HT1080 (cell line): ENCODE measurements at places on chromosomes 1 and 21. TPM values are rescaled to one million over a fixed set of nuclear protein-coding genes. Genes with fewer than 3 reads are reported as not detected.

The NUF2 gene
- 54.2 and 68.9 TPM in 2 replicates for total RNA-seq

The PDPN gene
- total RNA-seq, result 8.7 and 16.3 TPM in 2 replicates

The KRTAP6-1 gene
- total RNA-seq, result not detected in 2 replicates

The ATP6V1G3 gene
- total RNA-seq, result not detected in 2 replicates

The RGS8 gene
- 0.05 TPM in 1 of 2 replicates, not detected in the other for total RNA-seq

The SMIM1 gene
- 0.26 and 1.1 TPM in 2 replicates for total RNA-seq

The TRABD2B gene
- total RNA-seq, result not detected in 2 replicates

The SGIP1 gene
- 0.08 TPM in 1 of 2 replicates, not detected in the other for total RNA-seq

The CFHR1 gene
- total RNA-seq, result not detected in 2 replicates

The RGS13 gene
- total RNA-seq, result not detected in 2 replicates

The TSPEAR gene
- not detected in 2 replicates for total RNA-seq

The TMEM79 gene
- total RNA-seq, result 2.2 and 2.7 TPM in 2 replicates

The HOOK1 gene
- total RNA-seq, result not detected in 2 replicates

The ECE1 gene
- total RNA-seq, result 66.6 and 72.6 TPM in 2 replicates

The MROH7 gene
- total RNA-seq, result not detected in 2 replicates

The NTMT2 gene
- total RNA-seq, result not detected in 2 replicates

The TMEM54 gene
- total RNA-seq, result 43.7 and 47.4 TPM in 2 replicates

The HORMAD1 gene
- total RNA-seq, result not detected in 2 replicates

The OLFML2B gene
- 1.1 and 2.2 TPM in 2 replicates for total RNA-seq

The RGS18 gene
- total RNA-seq, result not detected in 2 replicates

The OR2M5 gene
- total RNA-seq, result not detected in 2 replicates

The DNASE2B gene
- not detected in 2 replicates for total RNA-seq

The NRAS gene
- total RNA-seq, result 42.6 and 52.2 TPM in 2 replicates

The CLEC20A gene
- total RNA-seq, result not detected in 2 replicates

The IL20 gene
- total RNA-seq, result not detected in 2 replicates

The MYBPH gene
- total RNA-seq, result not detected in 2 replicates

The WNT4 gene
- total RNA-seq, result 1.1 TPM in 1 of 2 replicates, not detected in the other

The SYPL2 gene
- total RNA-seq, result 0.05 and 0.17 TPM in 2 replicates

The STMN1 gene
- total RNA-seq, result 314 and 408 TPM in 2 replicates

The MRAP gene
- total RNA-seq, result 0.31 TPM in 1 of 2 replicates, not detected in the other

The IL10RB gene
- total RNA-seq, result 21.4 and 30.4 TPM in 2 replicates

The HCRTR1 gene
- total RNA-seq, result not detected in 2 replicates

The FMO2 gene
- not detected in 2 replicates for total RNA-seq

The SLC2A5 gene
- not detected in 2 replicates for total RNA-seq

The WNT2B gene
- 0.02 TPM in 1 of 2 replicates, not detected in the other for total RNA-seq

The PTAFR gene
- total RNA-seq, result 0.26 TPM in 1 of 2 replicates, not detected in the other

The S100B gene
- total RNA-seq, result not detected in 2 replicates
